Hindlimb muscle (tissue), 1 donor: ENCODE measurements at places on chromosomes 11 and 22.

DNA sequence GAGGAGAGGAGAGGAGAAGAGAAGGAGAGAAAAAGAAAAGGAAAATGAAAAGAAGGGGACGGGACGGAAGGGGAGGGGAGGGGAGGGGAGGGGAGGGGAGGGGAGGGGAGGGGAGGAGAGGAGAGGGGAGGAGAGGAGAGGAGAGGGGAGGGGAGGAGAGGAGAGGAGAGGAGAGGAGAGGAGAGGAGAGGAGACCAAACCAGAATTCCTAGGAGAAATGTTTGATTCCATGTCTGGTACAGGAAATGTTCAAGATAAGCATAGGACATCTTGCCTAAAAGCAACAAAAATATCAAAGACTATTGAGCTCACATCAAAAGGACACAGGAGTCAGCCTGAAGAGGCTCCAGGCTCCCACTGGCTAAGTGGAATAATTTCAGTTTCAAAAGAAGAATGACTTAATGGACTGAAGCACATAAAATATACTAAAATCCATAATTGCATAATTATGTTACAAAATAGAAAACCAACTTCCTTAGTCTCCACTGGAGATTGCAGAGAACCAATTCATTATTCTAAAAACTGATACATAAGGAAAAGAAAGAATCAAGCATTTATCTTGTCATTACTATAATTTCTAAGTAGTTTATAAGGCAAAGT, 101.1 kb upstream of the APOA1 start:
- no peak for DNase-seq

GRCh38 chr11:1751999-1752906, 1.9 kb upstream of the IFITM10 start:
- no peak for DNase-seq

GRCh38 chr11:128174465-128175291, 412.7 kb downstream of the ETS1 start:
- DNase-seq, result no peak

GRCh38 chr11:124075841-124076651, 34.9 kb upstream of the OR10G7 start:
- no peak for DNase-seq

GRCh38 chr11:8808226-8808585, 102.8 kb upstream of the AKIP1 start:
- no peak for DNase-seq

DNA sequence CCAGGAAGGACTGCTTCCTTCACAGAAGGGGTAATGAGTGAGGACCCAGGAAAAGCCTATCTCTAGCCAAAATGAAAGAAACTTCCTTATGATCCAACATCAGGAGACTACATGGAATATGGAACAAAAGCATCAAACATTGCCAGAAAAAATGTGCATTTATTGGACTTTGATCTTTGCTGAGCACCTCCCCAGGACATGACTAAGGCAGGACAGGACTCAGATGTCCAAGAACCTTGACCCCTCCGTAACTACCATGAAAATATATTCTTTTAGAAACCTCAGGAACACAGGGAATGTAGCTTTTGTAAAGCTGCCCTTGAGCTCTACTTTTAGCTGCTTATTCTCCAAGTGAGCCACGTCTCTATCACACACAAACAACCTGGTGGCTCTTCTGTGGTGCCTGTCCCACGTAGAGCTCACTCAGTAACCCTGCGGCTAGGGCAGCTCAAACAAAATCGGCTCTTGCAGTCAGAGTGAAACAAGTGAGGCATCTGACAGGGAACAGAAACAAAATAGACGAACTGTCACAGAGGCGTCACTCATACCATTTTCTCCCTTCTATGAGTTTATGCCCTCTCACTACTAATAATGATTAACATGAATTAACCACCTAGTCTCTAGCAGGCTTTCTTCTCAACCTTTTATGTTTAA, 471.5 kb upstream of the API5 start:
- no peak for DNase-seq

- DNase-seq, result no peak
Observed at GRCh38 chr22:32355760-32356159, 1.9 kb upstream of the RFPL3 start.

DNA sequence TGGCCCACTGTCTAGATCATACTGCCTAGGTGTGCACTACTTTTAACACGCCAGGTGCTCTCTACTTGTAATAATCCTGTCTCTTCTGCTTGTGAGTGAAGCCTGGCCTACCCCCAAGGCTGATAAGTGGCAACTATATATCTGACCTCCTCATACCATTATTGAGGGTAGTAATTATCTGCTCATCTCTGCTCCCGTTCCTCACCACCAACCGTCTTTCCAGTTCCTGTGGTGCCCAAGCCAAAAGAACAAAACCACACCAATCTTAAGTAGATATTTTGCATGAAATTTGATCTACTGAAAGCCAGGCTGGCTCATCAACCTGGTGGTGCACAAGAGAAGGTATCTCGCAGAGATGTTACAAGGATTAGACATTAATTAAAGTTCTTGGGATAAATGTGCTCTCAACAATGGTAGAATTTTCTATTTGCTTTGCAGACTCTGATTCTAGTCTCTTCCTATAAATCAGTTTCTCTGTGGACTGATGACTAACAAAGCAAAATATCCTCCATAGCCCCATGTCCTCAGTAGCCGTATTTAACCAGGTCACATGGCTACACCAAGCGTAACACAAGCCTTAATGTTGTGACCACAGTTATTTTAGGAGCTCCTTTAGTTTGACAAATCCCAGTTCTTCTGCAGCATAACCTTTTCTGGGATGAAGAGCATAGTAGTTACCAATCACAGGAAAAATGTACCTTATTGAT, 267.2 kb downstream of the NTM start:
- no peak for DNase-seq
